ENCODE measurements at places on chromosomes 13 and 19. TPM values are rescaled to one million over a fixed set of nuclear protein-coding genes. Genes with fewer than 3 reads are reported as not detected.

AMER2 gene
- total RNA-seq, result 0.02 TPM

SHC2 gene
- total RNA-seq, result 27.5 TPM

SRRM5 gene
- 0.23 TPM for total RNA-seq

DNA sequence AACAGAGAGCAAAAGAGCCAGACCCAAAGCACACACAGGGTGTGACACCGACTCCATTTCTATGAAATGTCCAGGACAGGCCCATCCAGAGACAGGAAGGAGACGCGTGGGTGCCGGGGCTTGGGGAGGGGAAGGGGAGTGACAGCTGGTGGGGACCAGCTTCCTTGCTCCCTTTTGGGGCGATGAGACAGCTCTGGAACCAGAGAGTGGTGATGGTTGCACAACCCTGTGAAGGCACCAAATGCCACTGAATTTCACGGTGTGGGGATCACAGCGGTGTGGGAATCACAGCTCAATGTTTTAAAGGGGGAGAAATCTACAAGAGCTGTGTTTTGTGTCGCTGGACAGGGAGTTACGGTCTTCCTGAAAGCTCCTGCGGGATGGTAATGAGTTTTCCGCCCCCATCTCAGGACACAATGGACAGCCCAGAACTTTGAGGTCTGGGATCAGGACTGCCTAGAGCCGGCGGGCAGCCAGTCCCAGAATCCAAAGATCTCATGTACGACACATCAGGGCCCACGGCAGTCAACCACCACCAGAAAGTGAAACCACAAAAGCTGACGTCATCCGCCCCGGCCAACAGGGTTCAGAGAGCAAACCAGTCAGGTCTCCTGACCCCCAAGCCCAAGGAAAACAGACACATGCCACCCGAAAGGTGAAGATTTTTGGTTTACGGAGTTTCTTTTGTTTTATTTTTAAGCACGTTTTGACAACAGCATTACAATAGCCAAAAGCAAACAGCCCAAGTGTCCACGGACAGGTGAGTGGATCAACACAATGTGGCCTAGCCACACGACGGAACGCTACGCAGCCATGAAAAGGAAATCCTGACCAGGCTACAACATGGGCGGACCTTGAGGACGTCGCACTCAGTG is 7.3 kb downstream of the SGTA start:
- H3K27ac ChIP-seq, result no peak overlapping the region
- DNase-seq, result peak; percentile 62
- peaks cover 6% of the 10 kb centered on the region for H3K4me1 ChIP-seq
- H3K27me3 ChIP-seq, result no peaks in the 10 kb centered on the region
- no peak overlapping the region for H3K4me3 ChIP-seq
- H3K36me3 ChIP-seq, result peaks cover 3% of the 10 kb centered on the region

DNA sequence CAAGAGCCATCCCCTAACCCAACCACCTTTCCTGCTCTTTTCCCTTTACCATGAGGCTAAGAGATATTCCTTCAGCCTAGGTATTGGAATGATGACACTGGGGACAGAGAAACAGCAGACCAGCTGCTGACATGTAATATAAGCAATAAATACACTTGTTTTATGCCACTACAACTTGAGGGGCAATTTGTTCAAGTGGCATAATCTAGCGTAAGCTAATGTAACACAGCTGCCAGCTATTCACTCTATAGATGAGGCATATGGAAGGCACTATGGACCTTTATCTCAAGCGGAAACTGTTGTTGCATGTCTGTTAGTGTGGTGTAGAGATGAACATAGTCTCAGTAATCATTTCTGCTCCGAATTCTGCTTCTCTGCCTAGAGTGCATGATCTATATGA is 111.1 kb downstream of the STARD13 start:
- H3K4me1 ChIP-seq, result peaks cover 18% of the 10 kb centered on the region
- no peak for DNase-seq
- H3K27me3 ChIP-seq, result no peaks in the 10 kb centered on the region

GRCh38 chr13:113979791-113980471 is 6.1 kb upstream of the C13orf46 start:
- no peak overlapping the region for H3K27ac ChIP-seq
- no peak for DNase-seq
- H3K4me1 ChIP-seq, result peaks cover 11% of the 10 kb centered on the region
- peaks cover 19% of the 10 kb centered on the region for H3K36me3 ChIP-seq

- no peaks in the 10 kb centered on the region for H3K4me1 ChIP-seq
- no peak overlapping the region for H3K27ac ChIP-seq
- H3K36me3 ChIP-seq, result no peaks in the 10 kb centered on the region
- no peak overlapping the region for H3K4me3 ChIP-seq
- DNase-seq, result peak; percentile 30
- no peaks in the 10 kb centered on the region for H3K27me3 ChIP-seq
Observed at GRCh38 chr13:58080806-58081205, 449.3 kb downstream of the PCDH17 start.

DNA sequence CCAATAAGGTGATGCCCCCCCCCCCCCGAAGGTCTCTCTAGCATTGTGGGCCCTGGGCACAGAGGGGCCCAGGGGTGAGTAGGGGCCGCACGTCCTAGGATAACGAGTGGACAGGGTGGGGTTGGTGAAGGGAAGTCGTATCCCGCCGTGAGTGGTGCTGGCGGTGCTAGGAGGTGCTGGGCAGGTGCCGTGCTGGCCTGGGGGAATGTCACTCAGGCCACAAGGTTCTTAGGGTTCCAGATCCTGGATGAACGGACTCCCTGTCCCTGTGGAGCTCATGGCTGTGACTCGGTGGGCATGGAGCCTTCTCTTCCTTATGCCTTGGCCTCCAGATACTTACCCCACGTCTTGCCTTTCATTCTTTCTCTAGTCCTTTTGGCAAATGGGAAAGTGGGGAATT is 157.4 kb upstream of the SOX1 start:
- H3K4me3 ChIP-seq, result no peak overlapping the region
- no peak overlapping the region for H3K27ac ChIP-seq
- H3K4me1 ChIP-seq, result no peaks in the 10 kb centered on the region
- no peaks in the 10 kb centered on the region for H3K27me3 ChIP-seq

All from astrocyte (in vitro differentiated cells and primary cell).